ENCODE measurements at places on chromosomes 7 and 10. TPM values are rescaled to one million over a fixed set of nuclear protein-coding genes. Genes with fewer than 3 reads are reported as not detected.

GRCh38 chr10:86325158-86325557 is 41.4 kb downstream of the GRID1 start:
- no peak for DNase-seq
- peaks cover 57% of the 10 kb centered on the region for H3K27me3 ChIP-seq
- no peaks in the 10 kb centered on the region for H3K36me3 ChIP-seq
- no peak overlapping the region for H3K4me3 ChIP-seq

DNA sequence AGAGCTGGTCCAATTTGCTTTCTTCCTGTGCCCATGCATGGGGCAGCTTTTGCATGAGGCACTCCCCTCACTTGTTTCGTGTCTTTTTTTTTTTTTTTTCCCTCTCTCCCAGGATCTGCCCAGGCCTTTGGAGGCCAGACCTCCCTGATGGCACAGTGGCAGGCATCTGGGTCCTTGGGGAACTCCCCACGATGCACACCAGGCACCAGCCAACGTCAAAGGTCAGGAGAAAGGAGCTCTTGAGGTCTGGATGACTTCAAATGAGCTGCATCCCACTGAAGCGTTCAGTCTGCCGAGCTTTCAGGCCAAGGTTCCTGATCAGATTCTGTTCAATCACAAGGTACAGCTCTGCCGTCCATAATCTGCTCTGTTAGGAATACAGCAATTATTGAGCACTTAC is 97.2 kb upstream of the CARD11 start:
- no peak overlapping the region for H3K4me3 ChIP-seq
- H3K36me3 ChIP-seq, result no peaks in the 10 kb centered on the region
- H3K4me1 ChIP-seq, result peaks cover 6% of the 10 kb centered on the region
- no peak for DNase-seq
- H3K27me3 ChIP-seq, result peaks cover 8% of the 10 kb centered on the region

GRCh38 chr10:103706762-103707161 is 148.6 kb downstream of the SH3PXD2A start:
- H3K36me3 ChIP-seq, result no peaks in the 10 kb centered on the region
- H3K4me3 ChIP-seq, result no peak overlapping the region
- no peak overlapping the region for H3K27ac ChIP-seq
- no peak for DNase-seq
- H3K27me3 ChIP-seq, result no peaks in the 10 kb centered on the region

Gene ADAM22
- 6.3 TPM for total RNA-seq

Gene FLNC
- 176 TPM for total RNA-seq

Gene OR13A1
- 0.35 TPM for total RNA-seq
